ENCODE measurements at places on chromosomes 5 and 9. TPM values are rescaled to one million over a fixed set of nuclear protein-coding genes. Genes with fewer than 3 reads are reported as not detected.

DNA sequence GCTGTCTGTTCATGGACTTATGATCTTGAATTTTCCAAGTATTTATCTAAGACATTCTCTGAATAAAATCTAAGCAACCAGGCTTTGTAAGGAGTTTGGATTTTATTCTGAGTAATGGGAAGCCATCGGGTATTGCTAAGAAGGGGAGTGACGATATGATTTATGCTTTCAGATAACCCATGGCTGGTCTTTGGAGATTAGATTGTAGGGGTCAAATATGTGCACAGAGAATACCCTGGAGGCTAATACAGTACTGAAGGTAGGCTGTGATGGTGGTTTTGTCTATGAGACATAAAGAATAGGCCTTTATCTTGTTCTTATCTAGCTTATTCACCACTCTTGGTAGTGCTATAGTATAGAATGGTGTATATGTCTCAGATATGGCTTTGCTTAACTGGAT, 60.0 kb upstream of the C5orf46 start:
- DNase-seq = no peak

DNA sequence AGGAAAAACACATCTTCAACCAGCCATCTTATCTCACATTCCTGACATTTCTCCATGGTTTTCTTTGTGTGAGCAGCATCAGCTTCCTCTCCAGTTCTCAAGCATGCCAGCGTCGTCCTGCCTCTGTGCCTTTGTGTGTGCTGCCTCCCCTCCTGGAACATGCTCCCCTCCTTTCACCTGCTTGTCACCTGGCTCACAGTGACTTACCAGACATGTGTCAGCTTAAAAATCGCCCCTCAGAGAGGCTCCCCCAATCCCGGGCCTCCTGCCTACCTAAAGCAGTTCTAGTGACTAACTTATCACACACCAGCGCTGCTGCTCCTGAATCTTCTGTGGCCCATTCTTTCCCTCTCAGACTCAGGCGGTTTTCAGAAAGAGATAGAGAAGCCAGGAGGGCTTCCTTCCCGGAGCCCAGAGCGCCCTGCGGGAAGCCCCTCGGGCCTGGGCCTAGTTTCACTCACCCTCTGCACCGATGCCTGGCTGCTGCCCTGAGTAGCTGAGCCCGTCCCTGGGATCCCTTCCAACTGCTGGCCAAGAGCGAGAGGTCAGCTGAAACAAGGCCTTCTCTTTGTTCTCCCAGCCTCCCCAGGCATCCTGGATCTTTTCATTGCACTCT, 51.1 kb upstream of the MVB12B start:
- no peak for DNase-seq

DNA sequence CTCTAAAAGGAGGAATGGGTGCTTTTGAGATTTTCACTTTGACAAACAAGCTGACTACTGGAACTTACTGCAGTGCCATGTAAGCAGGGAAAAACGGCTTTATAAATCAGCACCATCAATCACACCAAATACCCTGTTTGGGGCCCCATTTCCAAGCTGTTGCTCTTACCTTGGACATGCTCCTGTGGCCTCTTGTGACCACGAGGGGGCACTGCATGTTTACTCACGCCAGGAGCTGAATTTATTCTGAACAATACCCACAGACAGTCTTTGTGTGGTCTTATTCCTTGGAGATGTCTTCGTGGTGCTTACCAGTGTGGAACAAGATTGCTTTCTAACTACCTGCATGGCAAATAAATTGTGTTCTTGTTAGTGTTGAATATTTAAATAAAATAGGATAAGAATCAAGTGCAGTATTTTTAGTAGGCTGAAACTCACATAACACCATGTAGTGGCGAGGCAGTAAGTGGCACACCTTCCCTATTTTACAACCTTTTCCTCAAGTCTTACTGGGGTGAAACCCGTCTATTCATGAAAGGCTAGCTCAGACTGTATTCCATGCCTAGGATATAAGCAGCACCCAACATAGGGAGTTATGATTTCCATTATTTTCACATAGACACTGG, 155.5 kb upstream of the NMUR2 start:
- DNase-seq = peak; percentile 47

- DNase-seq = no peak
These were observed 1727.2 kb downstream of the MAT2B start for GRCh38 chr5:165232509-165233028.

DNA sequence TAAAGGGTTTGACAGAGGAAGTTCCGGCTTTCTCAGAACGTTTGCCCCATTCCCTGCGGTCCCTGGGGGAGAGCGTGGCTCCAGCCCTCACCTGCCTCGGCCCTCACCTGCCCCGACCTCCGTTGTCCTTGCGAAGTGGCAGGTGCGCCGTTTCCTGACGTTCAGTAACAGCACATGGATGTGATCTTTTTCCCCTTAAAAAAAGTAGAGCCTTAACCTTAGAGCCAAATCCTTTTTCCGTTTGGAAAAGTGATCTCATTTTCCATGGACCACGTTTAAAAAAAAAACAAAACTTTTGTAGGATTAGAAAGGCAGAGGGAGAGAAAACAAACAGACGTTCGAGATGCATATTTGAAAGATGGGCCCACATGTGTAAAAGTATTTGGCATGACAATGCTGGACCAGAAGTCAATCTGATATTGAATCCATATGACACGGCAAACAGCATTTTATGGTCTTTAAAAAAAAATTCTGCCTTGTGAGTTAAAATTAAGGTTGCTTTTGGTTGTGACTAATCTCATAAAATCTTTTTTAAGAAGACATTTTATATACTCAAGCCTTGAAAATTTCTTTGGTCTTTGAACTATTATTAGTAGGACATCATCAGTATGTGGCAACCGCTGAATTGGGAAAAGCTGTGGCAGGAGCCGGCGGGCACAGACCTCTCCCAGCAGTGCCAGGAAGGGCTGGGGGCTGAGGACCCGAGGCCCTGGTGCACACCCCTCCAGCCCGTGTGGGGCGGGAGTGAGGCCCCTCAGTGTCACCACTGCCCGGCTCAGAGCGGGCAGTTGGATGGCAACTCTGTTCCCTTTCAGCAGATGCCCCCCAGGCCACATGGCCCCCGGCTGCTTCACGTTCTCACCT, 42.5 kb upstream of the EXOC3 start:
- peak; percentile 18 for DNase-seq

DNA sequence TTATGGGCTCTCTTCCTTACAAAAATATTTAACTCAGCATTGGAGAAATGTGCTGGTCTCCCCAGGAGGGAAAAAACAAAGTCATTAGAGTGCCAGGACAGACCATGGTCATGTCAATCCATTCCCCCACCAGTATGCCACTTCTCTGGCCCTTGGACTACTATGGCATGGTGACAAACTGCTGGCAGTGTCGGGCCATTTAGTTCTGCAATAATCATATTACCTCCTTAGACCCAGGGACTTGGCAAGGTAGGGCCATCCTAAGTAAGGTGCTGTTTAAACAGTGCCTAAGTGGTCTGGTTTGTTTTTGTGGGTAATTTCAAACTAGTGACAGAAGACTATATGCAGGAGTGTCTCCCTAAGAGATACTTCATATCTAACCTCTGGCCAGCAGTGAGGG, 177.8 kb upstream of the STK32A start:
- no peak for DNase-seq

GRCh38 chr5:159336586-159336985, 6.3 kb upstream of the IL12B start:
- DNase-seq = no peak

DNA sequence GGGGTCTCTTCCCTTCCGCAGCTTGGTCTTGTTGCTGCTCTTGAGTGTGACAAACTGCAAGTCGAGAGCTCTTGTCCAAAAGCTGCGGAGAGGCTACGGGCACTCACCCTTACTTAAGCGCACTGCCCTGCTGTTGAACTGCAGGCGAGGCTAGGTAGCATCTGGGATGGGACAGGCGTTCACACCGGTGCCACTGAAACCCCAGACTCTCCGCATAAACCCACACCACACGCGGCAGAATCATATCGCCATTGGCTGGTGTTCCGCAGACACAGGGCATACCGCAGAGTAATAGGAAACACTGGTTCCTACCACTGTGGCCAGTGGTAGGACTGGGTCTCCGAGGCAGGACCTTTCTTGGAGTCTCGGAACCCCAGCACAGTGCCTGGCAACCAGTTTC, 2.2 kb upstream of the NPR3 start:
- no peak for DNase-seq

- DNase-seq = peak; percentile 65
These were observed 272.7 kb upstream of the PANK3 start for GRCh38 chr5:168851902-168852321.

- DNase-seq = peak; percentile 57
These were observed 3.0 kb upstream of the DNAJB5 start for GRCh38 chr9:34986540-34987047.

- no peak for DNase-seq
These were observed 3.0 kb downstream of the FLT4 start for GRCh38 chr5:180646289-180646962.

The SPAG8 gene
- total RNA-seq = 1.5 TPM

The WNK2 gene
- not detected for total RNA-seq

The ZNG1E gene
- 44.5 TPM for total RNA-seq

The SPATA31A3 gene
- total RNA-seq = not detected

The PDE8B gene
- not detected for total RNA-seq

The TAF9 gene
- 52.8 TPM for total RNA-seq

The LSM11 gene
- 5.8 TPM for total RNA-seq

The GPRIN1 gene
- 2.5 TPM for total RNA-seq

The SLC1A3 gene
- not detected for total RNA-seq

All from activated CD8-positive, alpha-beta T cell treated with anti-CD3 and anti-CD28 coated beads, Interleukin-2, amount 10 ng/mL, durations not matched to agents 7 days and 5 days (primary cell).